Hippocampal formation (tissue), 2 donors: ENCODE measurements at places on chromosomes 5 and 9.

DNA sequence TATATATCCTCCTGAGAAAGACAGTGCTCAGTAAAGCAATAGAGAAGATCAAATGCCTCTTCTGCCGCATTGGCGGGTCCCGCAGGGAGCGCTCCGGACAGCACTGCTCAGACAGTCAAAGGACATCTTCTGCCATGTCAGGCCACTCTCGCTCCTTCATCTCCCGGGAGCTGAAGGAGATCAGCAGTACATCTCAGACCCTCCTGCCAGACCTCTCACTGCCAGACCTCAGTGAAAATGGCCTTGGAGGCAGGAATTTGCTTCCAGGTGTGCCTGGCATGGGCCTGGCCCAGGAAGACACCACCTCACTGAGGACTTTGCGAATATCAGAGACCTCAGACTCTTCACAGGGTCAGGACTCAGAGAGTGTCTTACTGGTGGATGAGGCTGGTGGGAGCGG, 12.2 kb downstream of the PTGER4 start:
- no peak for DNase-seq

DNA sequence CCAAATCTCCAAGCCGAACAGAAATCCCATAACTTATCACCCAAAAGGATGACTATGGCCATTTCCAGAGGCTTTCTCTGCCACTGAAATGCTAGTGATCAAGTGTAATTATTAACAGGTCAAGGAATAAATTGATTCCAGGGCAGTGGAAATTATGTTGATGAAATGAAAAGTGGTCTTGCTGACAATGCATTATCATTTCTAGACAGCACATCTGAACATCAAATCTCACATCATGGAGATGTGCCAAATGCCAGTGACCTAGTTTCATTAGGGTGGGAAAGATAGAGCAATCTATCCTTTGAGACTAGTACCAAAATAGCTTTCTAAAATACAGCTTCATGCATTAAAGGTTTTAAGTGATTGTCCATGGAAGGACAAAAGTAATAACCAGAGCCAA, 86.1 kb downstream of the AUH start:
- DNase-seq: no peak

DNA sequence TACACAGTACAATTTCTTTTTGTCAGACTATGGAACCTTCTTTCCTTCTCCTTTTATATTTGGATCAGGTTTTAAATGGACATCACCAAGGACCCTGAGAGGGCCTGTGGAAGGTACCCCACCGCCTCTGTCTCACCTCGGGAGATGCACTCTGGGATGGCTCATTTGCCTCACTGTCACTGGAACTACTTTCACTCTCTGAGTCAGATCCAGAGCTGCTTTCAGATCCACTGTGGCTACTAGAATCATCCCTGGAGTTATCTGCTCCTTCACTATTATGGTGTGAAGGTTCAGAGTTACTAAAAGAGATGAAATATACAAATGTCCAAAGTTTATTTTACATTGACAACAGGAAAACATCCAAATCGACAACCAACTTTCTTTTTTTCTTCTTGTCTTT, 24.6 kb downstream of the LEAP2 start:
- no peak for DNase-seq

DNA sequence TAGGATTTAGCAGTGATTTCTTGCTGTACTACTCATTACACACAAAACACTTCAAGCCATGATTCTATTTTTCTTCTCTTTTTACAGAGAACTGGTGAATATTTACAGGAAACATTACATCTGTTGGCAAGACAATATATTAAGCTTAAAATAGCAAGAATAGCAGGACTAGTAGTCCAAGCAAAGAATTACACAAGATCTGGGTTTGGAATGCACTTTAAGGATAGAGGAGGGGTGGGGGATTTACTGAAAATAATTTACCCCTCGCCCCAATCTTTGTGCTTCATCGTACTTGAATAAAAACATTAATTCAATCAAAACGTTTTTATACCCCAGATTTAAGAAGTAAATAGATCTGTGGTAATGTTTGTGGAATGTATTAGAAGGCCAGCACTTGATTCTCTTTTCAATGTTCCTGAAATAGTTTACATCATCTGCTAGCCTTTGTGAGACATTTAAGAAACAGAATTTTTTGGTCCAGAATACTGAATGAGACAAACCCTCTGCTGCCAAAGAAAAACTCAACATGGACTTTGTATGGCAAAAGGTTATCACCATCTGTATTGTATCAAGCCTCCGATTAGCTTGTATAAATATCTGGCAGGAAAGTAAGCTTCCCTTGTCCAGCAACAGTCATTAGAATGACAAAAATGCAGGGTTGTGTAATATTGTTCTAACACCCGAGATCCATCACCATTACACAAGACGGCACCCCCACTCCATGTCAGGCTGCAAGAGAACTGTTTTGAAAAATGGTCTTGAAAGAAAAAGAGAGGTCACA, 23.8 kb downstream of the SVEP1 start:
- no peak for DNase-seq

GRCh38 chr5:169270827-169271226, 30.1 kb downstream of the SLIT3 start:
- DNase-seq: no peak

GRCh38 chr9:125439434-125440272, 178.0 kb downstream of the GAPVD1 start:
- no peak for DNase-seq

- no peak for DNase-seq
Observed at GRCh38 chr5:166165596-166165995, 2125.8 kb upstream of the WWC1 start.

GRCh38 chr5:2143646-2144353, 261.1 kb upstream of the IRX4 start:
- no peak for DNase-seq

DNA sequence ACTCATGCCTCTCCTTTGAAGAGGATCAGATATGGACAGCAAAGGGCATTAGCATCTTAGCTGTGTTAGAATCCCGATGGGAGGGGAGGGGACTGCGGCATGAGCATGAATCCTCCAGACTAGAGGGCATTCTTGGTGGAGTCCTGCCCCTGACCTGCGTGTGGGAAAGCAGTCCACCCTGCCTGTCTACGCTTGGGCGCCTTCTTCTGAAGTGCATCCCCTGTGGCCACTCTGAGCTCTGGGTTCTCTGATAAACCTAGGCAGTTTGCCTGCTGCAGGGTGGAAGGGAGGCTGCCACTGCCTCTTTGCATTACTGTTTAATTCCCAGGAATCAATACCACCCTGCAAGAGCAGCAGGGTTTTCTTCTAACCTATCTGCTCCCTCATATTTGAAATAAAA, 169.3 kb downstream of the INSYN2B start:
- DNase-seq: no peak

DNA sequence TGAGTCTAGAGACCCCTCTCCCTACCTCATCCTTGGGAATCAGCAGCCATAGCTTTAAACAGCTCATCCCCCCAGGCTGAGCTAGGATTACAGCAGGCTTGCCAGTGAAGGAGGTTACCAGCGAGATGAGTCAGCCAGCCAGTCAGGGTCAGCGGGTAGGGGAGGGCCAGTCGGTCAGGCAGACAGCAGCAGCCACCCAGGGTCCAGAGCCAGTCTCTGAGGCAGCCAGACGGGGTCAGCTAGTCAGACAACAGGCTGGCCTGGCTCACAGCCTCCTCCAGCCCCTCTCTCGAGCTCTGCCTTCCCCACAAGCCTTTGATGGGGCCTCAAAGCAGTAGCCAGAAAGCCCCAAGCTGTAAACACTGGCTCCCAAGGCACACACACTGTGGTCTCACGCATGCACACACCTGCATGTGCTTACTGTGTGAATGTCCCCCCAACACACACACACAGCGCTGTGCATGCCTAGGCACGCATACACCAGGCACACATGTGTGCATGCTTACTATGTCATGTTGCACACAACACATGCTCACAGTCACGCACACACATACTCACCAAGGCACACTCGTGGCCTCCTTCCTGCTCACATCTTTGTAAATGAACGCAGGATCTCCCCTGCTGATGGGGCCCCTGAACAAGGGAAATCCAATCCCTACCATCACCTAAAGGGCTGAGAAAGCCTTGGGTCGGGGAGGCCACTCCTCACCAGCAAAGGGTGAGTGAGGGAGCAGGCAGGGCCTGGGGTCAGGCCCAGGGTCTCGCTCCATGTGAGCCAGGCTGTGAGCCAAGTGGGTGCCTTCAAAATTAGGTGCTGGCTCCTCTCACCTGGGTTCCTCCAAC, 28.2 kb upstream of the CPLX2 start:
- no peak for DNase-seq

DNA sequence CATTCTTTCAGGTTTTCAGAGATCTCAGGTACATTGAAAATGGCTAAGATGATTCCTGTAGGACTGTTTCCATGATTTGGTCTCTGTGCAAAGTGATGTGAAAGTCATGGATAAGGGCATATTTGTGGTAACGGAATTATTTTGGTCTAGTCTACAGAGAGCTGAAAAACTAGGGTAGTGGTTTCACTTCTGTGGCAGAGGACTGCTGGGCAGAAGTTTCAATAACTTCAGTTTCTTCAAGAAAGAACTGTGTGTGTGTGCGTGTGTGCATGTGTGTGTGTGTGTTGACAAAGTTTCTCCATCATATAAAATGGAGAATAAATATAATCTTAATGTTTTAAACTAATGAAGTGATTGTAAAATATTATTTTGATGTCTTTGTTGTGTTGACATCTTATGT, 4.3 kb downstream of the CNOT8 start:
- no peak for DNase-seq
